ENCODE measurements at places on chromosomes 3 and 15. TPM values are rescaled to one million over a fixed set of nuclear protein-coding genes. Genes with fewer than 3 reads are reported as not detected.

DNA sequence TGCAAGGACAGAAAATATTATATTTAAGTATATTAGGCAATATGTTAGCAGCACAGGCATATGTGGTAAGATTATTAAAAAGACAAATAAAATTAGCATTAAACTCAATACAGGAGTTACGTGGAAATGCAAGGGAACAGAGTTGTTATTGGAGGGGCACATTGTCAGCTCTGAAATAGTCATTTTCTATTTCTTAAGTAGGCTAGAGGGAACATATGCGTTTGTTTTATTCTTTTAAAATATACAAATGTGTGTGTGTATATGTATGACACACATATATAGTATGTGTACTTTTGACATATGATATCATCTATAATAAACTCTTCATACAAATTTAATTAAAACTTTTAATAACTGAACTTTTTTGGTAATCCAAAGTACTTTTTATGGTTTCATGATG, 22.8 kb upstream of the VEPH1 start:
- no peak overlapping the region for H3K4me3 ChIP-seq
- no peaks in the 10 kb centered on the region for H3K36me3 ChIP-seq
- H3K27me3 ChIP-seq = no peaks in the 10 kb centered on the region
- no peaks in the 10 kb centered on the region for H3K4me1 ChIP-seq
- no peak for DNase-seq
- H3K27ac ChIP-seq = no peak overlapping the region

DNA sequence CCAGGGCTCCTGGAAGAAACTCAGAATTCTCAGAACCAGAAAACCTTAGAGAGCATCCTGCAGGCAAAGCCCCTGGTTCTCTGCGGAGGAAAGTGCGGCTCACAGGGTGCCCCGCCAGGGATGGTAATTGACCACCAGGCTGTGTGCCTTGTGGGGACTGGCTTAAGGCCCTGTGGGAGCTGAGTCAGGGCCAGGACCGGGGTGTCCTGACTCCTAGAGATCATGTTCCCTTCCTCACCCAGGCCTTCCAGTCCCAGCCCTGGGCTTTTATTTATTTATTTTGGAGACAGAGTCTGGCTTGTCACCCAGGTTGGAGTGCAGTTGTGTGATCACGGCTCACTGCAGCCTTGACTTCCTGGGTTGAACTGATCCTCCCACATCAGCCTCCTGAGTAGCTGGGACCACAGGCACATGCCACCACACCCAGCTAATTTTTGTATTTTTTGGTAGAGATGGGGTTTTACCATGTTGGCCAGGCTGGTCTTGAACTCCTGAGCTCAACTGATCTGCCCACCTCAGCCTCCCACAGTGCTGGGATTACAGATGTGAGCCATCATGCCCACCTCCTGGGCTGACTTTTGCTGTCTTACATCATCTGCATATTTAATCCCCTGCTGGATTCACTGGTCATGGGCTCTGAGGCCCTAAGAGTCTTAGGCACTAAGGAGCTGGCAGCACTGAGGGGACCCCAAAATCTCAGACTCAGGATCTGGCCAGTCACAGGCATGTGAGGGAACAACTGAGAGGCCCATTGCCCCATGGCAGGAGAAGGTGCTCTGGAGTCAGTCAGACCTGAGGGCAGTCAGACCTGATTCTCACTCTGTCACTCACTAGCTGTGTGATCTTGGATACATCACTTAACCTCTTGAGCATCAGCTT, 20.4 kb upstream of the LAMP3 start:
- no peak overlapping the region for H3K4me3 ChIP-seq
- peaks cover 13% of the 10 kb centered on the region for H3K4me1 ChIP-seq
- no peak overlapping the region for H3K27ac ChIP-seq

The CCR2 gene
- 2.2 TPM for total RNA-seq

GRCh38 chr15:101266787-101267186, 10.5 kb downstream of the SELENOS start:
- no peak overlapping the region for H3K4me3 ChIP-seq
- H3K27ac ChIP-seq = no peak overlapping the region
- H3K36me3 ChIP-seq = peaks cover 18% of the 10 kb centered on the region
- no peak for DNase-seq
- H3K4me1 ChIP-seq = peaks cover 4% of the 10 kb centered on the region
- no peaks in the 10 kb centered on the region for H3K27me3 ChIP-seq

DNA sequence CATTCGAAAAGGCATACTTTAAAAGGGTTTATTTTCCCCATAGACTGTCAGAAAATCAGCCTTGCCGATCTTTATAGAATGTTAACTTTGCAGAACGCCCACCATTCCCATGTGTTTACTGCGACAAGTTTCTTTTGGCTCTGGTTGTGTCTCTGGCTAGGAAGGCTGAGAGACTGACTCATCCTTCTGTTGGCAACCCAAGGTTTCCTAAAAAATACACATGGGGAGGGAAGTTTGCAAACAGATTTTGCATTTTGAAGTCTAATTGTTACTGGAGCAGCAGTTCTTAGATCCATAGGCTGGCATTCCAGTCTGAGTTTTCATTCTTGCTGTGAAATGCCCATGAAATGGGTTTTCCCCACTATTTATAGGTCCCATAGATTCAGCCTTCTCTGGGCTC, 37.9 kb upstream of the MINAR1 start:
- DNase-seq = no peak
- no peaks in the 10 kb centered on the region for H3K27me3 ChIP-seq
- H3K4me1 ChIP-seq = no peaks in the 10 kb centered on the region
- no peak overlapping the region for H3K27ac ChIP-seq

The KCNAB1 gene
- total RNA-seq = not detected

The GOLGA8T gene
- 0.19 TPM for total RNA-seq

The AADACL2 gene
- not detected for total RNA-seq

- peaks cover 82% of the 10 kb centered on the region for H3K4me1 ChIP-seq
- H3K36me3 ChIP-seq = peaks cover 31% of the 10 kb centered on the region
- H3K4me3 ChIP-seq = no peak overlapping the region
- H3K27ac ChIP-seq = peak overlapping the region; percentile 43
These were observed 106.8 kb downstream of the MBNL1 start for GRCh38 chr3:152375546-152375945.

DNA sequence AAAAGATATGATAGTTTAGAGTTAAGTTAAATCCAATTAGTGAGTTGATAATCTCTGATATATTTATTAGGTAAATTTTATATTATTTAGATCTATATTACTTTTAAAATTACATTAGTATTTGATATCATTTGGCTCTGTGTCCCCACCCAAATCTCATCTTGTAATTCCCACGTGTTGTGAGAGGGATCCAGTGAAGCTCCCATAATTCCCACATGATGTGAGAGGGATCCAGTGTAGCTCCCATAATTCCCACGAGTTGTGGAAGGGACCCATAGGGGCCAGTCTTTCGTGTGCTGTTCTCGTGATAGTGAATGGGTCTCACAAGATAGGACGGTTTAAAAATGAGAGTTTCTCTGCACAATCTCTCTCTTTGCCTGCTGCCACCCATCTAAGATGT, 1183.6 kb downstream of the NSUN3 start:
- H3K4me3 ChIP-seq = no peak overlapping the region
- H3K4me1 ChIP-seq = no peaks in the 10 kb centered on the region
- H3K36me3 ChIP-seq = no peaks in the 10 kb centered on the region

DNA sequence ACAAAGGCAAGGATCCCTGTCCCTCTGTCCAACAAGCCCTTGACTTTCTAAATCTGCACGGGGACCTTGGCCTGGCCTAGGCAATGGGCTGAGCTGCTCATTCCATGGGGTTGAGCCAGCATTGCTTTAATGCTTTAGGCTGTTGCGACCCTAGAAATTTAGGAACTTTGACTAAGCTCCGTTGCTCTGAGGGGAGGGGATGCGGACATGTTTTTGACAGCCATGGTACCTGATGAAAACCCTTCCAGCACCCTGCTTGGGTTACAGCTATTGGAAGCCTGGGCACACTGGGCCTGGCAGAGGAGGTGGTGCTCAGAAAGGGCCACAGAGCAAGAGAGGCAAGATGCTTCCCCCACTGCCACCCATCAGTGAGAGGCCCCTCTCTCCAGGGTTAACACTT, 37.1 kb downstream of the SYNM start:
- DNase-seq = no peak
- H3K4me3 ChIP-seq = no peak overlapping the region
- H3K4me1 ChIP-seq = no peaks in the 10 kb centered on the region
- no peaks in the 10 kb centered on the region for H3K36me3 ChIP-seq
- no peak overlapping the region for H3K27ac ChIP-seq
- H3K27me3 ChIP-seq = no peaks in the 10 kb centered on the region

GRCh38 chr3:19427422-19428149, 279.3 kb downstream of the KCNH8 start:
- H3K4me3 ChIP-seq = no peak overlapping the region
- no peaks in the 10 kb centered on the region for H3K36me3 ChIP-seq
- H3K4me1 ChIP-seq = no peaks in the 10 kb centered on the region
- H3K27ac ChIP-seq = no peak overlapping the region
- H3K27me3 ChIP-seq = no peaks in the 10 kb centered on the region

The DNASE1L3 gene
- not detected for total RNA-seq

GRCh38 chr3:19945534-19945933, 1.4 kb upstream of the RAB5A start:
- H3K36me3 ChIP-seq = peaks cover 9% of the 10 kb centered on the region
- peak overlapping the region; percentile 99 for H3K27ac ChIP-seq
- no peak for DNase-seq
- peak overlapping the region; percentile 62 for H3K4me3 ChIP-seq
- H3K27me3 ChIP-seq = no peaks in the 10 kb centered on the region
- H3K4me1 ChIP-seq = peaks cover 33% of the 10 kb centered on the region

DNA sequence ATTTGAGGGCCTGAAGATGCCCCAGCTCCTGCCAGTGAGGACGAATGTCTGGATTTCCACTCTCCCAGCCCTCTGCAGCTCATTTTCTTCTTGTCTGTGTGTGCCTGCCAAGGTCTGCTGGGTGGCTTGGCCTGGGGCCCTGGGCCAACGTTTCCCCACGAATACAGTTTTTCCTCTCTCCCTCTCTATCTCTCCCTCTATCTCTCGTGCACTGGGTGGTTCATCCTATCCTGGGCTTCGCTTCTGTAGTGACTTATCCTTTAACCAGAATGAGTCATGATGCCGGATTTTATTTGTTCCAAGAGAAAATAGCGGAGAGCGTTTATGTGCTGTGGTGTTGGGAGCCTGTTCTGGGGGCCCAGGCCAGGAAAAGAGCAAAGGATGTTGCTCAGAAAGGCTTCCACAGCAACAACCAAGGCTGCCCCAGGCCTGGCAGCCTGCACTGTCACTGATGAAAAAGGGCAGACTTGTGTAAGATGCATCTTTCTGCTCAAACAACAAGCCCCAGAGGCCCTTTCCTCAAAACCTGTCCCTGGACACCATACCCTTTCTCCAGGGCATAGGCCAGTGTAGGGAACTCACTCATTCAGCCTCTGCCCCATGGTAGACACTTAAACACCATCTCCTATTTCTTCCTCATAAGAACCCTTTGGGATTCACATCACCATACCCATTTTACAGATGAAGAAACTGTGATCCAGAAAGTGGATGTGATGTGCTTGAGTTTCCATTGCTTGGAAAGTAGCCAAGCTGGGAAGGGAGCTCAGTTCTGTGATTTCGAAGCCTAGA, 47.3 kb downstream of the ITGA11 start:
- H3K4me3 ChIP-seq = no peak overlapping the region
- no peaks in the 10 kb centered on the region for H3K27me3 ChIP-seq
- H3K27ac ChIP-seq = no peak overlapping the region
- DNase-seq = peak; percentile 3
- H3K4me1 ChIP-seq = peaks cover 5% of the 10 kb centered on the region

GRCh38 chr3:52777959-52778805, 783 bp downstream of the ITIH1 start:
- peaks cover 4% of the 10 kb centered on the region for H3K27me3 ChIP-seq
- H3K4me3 ChIP-seq = no peak overlapping the region
- no peaks in the 10 kb centered on the region for H3K36me3 ChIP-seq
- no peaks in the 10 kb centered on the region for H3K4me1 ChIP-seq
- no peak overlapping the region for H3K27ac ChIP-seq

The STX19 gene
- total RNA-seq = not detected

The PLSCR4 gene
- total RNA-seq = not detected

DNA sequence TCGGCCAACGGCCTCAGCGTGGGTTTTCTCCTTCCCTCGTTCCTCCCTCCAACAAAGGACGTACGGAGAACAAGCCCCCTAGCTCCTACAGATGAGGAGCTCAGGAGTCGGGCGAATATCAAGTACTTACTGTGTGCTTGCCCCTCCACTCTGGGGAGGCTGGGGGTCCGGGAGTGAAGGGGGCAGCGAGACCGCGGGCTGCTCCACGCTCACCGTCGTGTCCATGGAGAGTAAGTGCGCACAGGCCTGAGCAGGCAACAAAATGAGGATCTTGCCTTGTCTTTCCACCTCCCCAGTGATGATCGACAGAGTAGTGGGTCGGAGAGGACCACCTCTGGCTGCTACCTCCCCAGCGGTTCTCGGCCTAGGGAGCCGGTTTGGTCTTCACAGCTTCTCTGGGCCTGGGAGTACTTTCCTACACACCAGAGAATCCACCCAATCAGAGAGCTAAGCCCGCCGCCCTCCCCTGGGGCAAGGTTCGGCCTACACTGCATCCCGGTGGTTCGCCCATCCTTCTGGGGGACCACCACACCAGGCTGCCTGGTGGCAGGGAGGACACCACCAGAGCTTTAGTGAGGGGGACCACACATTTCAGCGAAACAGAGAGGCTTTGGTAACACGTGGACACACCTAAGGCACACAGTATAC, 603 bp upstream of the TRANK1 start:
- no peak overlapping the region for H3K27ac ChIP-seq
- no peaks in the 10 kb centered on the region for H3K27me3 ChIP-seq
- DNase-seq = no peak
- H3K4me3 ChIP-seq = peak overlapping the region; percentile 71
- H3K4me1 ChIP-seq = peaks cover 16% of the 10 kb centered on the region
- H3K36me3 ChIP-seq = peaks cover 12% of the 10 kb centered on the region

All from activated CD4-positive, alpha-beta memory T cell treated with anti-CD3 and anti-CD28 coated beads for 36 hours (primary cell).